ENCODE measurements at places on chromosomes 2 and 18.

DNA sequence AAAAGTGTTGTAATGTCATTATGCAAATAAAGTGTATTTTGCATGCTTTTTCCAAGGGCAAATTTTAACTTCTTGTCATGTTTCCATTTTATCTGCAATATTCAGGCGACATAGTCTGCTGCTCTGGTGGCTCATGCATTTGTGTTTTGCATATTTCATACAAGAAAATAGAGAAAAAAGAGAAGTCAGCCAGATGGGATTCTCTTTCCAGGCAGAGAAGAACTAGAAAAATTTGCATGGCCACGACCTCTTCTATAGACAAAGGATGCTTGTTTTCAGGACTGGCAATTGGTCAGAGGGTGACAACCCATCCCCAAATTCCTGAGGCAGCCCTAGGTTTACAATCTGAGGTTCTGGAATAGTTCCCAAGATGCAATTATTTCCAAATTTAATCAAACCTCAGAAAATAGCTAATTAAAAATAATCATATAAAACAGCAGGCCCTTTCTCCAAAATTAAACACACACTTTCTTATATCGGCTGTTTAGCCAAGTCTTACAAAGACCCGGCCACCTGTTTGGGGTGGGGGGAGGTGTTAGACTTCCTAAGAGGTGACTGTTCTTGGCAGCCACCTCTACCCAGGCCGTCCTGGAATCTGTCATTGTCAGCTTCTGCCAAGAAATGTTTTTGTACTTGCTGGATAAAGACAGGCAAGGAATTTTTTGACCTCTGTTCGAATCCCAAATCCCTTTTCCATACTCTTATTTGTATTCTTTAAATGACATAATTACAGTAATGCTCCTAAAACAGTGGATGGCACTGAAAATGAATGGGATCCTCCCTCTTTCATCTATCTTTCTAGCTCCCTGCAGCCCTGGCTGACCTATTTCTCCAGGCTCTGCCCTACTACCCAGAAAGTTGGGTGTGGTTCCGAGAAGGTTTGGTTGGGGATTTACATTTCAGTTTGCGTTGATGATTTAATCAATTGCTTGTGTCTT is 20.8 kb upstream of the SOS1 start:
- no peak for DNase-seq

DNA sequence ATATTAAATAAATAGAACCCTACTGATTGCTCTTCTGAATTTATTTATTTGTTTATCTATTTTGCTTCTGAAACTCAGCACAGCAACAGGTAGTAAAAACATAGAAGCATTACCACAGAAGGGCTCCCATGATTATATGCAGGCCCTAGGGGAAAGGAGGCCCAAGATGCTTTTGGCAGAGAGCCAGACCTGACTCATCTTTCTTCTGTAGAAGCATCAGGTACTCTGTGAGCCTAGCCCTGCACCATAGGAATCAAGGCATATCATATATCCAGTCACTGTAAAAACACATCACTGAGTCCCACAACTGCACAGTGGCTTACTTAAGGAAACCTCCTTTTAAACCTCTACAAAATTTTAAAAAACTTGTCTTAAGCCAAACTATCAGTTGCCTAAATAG is 1.8 kb downstream of the SCN9A start:
- DNase-seq = no peak

DNA sequence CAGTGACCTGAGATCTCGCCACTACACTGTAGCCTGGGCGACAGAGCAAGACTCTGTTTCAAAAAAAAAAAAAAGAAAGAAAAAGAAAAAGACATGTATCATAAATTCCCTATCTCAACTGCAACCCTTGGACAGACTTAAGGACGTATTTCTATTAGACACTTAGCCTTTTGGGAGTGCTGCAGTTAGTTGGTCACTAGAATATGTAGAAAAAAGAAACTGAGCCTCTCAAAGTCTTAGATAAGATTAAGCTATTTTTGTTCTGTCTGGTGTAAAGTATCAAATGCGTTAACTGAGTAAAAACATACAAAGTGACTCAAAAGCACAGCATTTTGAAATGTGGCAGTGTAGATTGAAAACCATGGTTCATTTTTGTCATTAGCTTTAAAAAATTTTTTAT is 7.3 kb downstream of the NBEAL1 start:
- no peak for DNase-seq

GRCh38 chr18:36377626-36378025 is 80.1 kb downstream of the FHOD3 start:
- DNase-seq = no peak

GRCh38 chr2:207073412-207073800 is 92.3 kb downstream of the KLF7 start:
- DNase-seq = no peak

DNA sequence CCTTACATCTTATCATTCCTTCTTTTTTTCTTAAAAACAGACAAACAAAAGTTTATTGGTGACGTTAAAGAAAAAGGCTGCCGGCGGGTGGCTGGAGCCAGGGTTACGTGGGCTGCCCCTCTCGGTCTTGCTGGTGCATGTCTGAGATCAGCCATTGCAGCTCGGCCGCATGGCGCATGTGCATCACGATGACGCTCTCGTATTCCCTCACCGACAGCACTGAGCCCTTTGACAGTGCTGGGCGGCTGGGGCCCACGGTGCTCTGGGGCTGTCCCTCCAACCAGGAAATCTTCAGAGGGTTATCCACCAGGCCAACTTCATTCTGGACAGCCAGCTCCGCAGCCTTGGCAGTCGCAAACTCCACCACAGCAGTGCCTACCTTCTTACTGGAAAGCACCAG is 1081.8 kb upstream of the TMEFF2 start:
- no peak for DNase-seq

DNA sequence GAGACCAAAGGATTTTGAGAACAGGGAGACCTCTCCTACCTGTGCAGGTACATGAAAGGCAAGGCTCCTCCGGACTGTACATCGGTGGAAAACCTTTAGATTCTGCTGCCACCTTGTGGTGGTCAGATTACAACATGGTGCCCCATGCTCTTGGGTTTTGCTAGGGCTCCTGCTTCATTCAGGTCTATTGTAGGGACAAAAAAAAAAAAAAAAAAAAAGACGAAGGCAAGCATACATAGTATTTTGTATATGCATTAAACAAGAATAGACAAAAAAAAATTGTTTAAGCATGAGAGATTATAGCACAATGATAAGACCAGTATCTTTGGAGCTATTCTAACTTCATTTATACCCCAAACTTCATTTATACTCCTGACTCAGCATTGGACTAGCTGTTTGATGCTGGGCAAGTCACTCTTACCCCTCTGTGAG is 27.4 kb upstream of the SPR start:
- DNase-seq = peak; percentile 67

- DNase-seq = no peak
Measured at GRCh38 chr2:29370581-29371125, 255.4 kb downstream of the CLIP4 start.

- no peak for DNase-seq
Measured at GRCh38 chr18:14189858-14190257, 57.6 kb upstream of the ZNF519 start.

GRCh38 chr2:73249636-73250035 is 15.5 kb downstream of the CCT7 start:
- DNase-seq = no peak

DNA sequence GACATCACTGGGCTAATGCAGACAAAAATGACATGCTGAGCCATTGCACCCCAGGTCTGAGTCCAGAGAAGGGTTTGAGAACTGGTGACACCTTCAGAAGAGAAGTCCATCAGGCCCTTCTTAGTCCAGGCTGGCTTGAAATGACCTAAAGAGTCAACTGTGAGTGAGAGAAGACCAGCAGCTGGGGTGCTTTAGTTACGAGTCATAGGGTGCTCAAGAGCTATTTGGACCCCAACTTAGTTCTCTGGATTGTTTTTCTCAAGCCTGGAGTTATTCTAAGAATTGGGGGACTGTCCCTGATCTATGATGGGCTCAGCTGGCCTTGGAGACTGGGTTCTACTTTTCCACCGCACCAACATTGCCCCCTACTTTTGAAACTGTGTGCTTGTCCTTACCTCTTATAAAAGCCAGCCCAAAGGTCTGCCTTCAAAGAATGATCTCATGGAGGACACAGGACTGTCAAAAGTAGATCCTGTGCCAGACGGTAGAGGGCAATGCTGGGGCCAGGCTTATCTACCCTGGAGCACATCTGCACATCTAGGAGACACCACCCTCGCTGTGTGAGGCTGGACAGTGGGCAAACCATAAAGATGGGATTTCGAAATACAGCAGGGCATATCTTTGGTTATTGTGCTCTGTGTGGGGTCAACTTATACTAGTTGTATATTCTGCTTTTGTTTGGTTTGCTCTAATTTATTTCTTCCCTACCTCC is 333.0 kb upstream of the SLC14A2 start:
- no peak for DNase-seq

GRCh38 chr18:493986-494983 is 6.2 kb downstream of the COLEC12 start:
- DNase-seq = no peak

DNA sequence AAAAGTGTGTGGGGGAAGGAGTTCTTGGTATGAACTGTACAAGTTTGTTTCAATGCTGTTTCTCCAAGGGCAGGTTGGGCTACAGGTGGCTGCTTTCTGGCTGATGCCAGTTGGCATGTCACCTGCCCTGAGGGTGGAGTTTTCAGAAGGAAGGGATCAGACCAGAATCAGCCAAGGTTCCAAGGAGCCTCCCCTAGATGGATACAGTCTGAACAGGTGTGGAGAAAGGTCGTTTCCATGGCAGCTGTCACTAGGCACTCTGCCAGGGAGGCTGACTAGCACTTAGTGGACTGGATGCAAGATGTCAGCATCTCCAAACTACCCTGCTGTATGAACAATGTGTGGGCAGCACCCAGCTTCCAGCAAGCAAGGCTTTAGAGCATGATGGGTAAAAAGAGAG is 444.4 kb upstream of the HNRNPA3 start:
- DNase-seq = no peak

- no peak for DNase-seq
Measured at GRCh38 chr2:105714141-105714540, 30.6 kb upstream of the NCK2 start.

DNA sequence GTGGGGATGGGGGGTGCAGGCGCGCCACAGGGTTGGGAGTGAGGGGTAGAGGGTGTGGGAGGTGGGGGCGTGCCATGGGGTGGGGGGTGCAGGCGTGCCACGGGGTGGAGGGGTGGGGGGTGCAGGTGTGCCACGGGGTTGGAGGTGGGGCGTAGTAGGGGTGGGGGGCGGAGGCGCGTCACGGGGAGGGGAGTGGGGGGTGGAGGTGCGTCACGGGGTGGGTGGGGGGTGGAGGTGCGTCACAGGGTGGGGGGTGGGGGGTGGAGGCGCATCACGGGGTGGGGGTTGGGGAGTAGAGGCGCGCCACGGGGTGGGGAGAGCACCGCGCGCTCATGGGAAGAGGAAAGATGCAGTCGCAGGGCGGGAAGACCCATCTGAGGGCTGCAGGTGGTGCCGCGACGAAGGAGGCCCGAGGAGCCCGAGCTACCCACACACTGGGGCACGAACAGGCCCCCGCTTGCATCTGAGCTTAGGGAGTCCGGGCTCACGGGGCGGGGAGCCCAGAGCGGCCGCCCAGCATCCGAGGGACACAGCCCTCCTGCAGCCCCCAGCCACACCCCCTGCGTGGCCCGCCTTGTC is 37.5 kb downstream of the SNED1 start:
- no peak for DNase-seq

DNA sequence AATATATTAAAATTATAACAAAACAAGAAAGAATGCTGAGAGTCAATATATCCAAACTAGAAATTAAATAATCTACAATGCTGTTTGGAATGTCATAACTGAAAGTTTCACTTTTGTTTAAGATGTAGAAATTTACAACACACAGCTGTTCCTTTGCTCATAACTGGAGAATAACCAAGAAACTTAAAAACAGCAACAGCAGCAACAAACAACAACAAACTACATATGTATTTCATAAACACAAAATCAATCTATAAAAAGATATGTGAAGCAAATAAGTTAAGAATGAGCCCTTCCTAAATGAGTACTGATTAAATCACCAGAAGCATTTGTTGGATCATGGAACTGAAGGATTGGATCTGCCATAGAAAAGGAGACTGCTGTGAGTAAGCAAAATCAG is 456.5 kb upstream of the ZNF804A start:
- DNase-seq = no peak

GRCh38 chr18:61153571-61153970 is 179.7 kb upstream of the CDH20 start:
- no peak for DNase-seq

GRCh38 chr2:168798076-168798887 is 4.2 kb upstream of the NOSTRIN start:
- DNase-seq = no peak

- no peak for DNase-seq
Measured at GRCh38 chr18:73669297-73669696, 478.3 kb downstream of the FBXO15 start.

DNA sequence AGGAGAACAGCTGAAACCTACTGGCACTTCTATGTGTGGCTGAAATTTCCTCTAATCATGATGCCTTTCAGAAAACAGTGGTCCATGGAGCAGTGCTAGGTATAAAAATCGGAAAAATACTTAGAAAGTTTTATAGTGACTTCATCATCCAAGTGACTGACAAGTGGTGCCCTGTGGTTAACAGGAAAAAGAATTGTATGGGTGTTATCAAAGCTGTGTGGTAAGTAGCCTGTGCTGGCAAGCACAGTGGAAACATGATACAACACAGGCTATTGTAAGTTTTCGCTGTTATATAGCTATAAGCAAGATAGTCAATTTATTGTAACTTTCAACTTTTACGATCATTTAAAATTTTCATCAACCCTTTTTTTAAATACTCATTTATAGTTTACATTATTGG is 1599.7 kb upstream of the ZEB2 start:
- no peak for DNase-seq

DNA sequence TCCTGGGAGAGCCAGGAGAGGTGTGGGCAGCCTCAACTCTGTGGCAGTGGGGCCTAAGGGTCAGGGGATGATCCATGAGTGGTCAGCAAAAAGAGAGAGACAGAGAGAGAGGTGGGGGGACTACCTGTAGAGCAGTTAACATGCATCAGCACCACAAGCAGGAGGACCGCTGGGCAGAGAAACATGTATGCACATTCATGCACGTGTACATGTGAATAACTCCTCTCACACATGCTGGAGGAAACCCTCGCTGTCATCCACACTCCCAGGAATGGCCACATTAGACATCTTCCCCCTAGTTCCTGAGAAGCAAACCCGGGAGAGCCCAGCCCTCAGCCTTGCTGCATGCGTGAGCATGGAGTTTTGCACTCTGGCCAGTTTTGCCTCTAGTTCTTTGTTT is 166.1 kb downstream of the SMAD7 start:
- no peak for DNase-seq

- no peak for DNase-seq
Measured at GRCh38 chr2:47310801-47311560, 92.0 kb upstream of the MSH2 start.

DNA sequence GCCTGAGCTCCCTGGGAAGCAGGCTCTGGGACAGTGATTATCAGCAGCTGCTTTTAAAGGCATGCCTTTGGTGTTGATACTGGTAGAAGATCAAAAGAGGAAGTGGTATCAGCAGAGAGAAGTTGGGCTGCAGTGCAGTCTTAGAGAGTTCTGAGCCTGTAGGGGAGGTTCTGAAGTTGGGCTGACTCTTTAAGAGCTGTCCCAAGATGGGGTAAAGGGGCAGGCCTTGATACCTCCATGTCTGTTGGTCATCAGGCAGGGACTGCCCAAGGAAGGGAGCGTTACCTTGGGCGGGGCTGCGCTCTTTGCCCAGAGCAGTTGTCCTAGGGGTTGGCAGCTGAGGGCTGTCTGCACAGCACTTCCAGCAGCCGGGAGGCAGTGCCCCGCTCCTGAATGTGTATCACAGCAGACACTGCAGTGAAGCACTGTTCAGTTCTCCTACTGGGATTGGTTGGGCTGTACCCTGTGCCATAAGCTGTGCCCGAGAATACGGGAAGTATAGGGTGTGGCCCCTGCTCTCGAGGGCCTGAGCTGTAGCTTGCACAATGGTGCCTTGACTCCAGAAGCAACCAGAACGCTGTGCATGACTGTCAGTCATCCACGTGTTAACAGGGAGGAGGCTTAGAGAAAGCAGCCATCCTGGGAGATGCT is 177.0 kb downstream of the CTIF start:
- no peak for DNase-seq
